CD4-positive, alpha-beta T cell treated with Interleukin-6 at 100 ng/mL for 8 hours (primary cell): ENCODE measurements at places on chromosomes 11 and 22.

DNA sequence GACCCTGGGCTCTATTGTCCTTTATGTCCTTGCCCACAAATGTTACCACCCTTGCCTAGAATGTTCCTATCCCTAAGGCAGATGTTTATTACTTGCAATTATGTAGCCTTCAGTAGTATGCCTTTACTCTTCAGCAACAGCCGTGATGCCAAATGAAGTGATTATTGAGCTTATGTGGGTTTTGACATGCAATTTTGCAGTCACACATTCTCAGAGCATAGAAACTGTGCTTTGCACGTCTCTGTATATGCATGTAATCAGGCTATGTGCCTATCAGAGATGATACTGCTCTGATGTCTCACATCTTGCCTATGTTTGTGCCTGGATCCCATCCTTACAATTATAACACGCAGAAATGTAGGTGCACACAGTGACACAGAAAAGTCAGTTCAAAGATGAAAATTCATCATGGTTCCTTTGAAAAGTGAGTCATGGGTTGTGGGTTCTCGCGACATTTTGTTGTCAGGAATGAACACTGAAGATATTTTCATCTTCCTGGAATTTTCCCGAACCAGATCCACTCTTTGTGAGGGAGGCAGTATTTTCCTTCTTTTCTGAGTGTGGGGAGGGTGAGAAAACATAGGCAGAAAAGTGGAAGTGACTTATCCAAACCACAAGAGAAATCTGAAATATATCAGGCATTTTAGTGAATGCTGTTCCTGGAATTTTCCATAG lies 81.1 kb downstream of the BMAL1 start:
- no peak for DNase-seq

DNA sequence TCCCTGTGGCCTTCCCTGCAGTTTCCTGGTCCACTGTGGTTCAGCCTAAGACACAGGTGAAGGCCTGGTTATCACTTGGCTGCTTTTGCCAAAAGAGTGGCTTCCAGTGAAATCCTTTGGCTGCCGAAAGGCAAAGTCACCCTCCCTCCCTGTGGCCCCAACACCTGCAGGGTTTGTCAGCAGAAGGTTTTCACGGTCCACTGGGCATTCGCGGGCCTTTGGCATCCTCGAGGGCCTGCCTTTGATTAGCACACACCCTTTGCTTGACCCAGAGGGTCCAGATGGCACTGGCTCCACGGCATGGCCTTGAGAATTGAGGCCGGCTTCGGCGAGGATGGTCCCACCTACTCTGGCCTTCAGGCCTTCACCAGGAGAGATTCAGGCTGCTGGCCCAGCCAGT lies 35.3 kb downstream of the RTN4R start:
- no peak for DNase-seq

DNA sequence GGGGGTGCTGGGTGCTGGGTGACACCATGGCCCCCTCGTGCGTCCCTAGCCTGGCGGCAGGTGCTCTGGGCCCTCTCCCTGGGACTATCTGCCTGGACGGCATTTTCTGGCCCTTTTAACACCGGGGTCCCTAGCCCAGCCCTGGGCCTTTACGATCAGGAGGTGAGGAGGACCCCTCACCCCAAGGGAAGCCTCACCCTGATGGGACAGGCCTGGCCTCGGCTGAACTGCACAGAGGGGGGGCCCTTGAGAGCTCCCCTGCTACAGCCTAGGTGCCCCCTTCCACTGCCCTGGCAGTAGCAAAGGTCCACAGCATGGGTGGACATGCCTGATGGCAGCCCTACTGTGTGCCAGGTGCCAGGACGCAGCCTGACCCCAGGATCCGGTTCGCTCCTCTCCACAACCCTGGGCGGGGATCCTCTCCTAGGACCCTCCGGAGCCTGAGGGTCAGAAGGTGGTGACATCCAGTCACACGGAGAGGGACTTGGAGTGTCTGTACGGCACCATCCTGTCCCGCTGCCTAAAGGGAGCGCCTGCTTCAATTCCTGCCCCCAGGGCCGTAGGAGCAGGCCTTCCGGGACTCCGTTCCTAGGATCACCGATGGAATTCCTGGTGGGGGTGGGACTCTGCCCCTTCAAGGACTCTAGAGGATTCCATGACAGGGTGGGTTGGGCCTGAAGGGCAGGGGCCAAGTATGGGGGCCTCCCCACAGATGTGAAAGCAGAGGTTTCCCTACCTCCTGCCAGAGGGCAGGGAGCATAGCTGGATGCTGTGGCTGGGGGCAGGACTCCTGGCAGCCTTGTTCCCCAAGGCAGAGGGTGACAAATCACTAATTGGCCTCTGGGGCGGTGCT lies 33.0 kb upstream of the TH start:
- no peak for DNase-seq

- no peak for DNase-seq
Measured at GRCh38 chr11:112780351-112781087, 180.7 kb upstream of the NCAM1 start.

DNA sequence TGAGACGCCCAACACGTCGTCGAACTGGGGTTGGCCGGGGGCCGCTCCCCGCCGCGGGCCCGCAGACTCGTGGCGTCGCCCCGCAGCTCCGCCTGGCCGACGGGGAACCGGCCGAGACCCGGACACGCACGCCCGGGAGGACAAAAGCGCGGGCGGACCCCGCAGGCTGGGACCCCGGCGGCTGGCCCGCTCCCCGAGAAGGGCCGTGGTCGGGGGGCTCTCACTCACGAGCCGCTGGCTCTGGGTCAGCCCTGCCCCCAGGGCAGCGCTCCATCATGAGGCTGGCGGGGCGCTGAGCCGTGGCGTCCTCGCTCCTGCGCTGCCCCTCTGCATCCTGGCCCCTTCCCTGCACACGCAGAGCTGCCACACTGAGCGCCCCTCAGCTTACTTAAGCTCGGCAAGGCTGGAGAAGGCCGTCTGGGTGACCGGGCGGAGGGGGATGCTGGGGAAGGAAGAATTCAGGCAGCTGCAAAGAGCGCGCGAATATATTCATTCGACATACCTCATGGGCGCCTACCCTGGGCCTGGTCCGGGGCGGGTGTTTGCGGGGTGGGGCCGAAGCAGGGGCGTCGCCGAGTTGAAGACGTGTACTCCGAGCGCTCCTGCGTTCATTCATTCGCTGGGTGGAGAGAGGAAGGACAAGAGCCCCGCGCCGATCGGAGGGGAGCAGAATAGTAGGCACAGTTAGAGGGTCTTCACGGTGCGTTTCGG lies 579 bp upstream of the CYB5R2 start:
- no peak for DNase-seq

DNA sequence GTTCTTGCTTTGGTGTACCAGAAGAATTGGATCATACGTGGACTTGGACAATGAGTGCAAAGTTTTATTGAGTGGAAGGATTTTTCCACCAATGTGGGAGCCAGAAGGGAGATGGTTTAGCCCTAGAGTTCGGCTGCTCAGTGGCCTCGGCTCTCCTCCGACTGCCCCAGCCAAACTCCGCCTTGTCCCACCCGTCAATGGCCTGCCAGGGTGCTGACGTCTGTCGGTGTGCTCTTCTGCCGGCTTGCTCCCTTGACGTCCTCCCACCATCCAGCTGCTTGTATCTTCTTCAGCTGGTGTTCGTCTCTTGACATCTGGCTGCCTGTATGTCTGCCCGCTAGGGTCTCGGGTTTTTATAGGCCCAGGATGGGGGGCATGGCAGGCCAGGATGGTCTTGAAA lies 154.8 kb downstream of the APOL5 start:
- DNase-seq, result no peak

- no peak for DNase-seq
Measured at GRCh38 chr22:37024339-37025157, 5.0 kb downstream of the MPST start.

- no peak for DNase-seq
Measured at GRCh38 chr11:112968941-112969713, 7.9 kb downstream of the NCAM1 start.

DNA sequence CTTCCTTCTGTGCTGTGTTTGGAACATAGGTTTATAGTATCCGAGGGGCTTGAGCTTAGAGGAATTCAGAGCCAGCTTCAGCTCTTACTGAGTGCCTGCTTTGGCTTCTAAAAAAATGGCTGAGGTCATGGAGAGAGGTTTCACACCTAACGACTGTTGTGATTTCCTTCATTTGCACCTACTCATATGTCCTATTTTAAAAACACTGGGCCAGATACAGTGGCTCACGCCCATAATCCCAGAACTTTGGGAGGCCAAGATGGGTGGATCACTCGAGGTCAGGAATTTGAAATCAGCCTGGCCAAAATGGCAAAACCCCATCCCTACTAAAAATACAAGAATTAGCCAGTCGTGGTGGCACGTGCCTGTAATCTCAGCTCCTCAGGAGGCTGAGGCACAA lies 38.3 kb upstream of the SYT13 start:
- no peak for DNase-seq

DNA sequence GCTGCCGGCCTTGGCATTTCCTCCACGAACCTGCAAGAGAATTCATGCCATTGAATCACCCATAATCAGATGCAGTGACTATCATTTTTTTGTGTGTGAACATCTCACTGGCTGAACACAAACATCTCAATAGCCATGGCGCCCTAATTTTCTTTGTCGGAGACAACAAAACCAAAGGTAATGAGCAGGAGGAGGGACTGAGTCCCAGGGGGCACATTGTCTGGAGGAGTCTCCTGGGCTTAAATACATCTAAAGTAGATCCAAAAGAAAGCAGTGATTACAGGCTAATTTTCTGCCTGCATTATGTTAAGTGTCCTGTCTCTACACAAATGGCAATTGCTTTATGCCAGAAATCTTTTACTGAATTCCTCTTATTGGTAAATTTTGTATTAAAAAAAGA lies 113.5 kb downstream of the NTM start:
- no peak for DNase-seq

- DNase-seq, result no peak
Measured at GRCh38 chr11:94595076-94595475, 27.9 kb downstream of the PIWIL4 start.

DNA sequence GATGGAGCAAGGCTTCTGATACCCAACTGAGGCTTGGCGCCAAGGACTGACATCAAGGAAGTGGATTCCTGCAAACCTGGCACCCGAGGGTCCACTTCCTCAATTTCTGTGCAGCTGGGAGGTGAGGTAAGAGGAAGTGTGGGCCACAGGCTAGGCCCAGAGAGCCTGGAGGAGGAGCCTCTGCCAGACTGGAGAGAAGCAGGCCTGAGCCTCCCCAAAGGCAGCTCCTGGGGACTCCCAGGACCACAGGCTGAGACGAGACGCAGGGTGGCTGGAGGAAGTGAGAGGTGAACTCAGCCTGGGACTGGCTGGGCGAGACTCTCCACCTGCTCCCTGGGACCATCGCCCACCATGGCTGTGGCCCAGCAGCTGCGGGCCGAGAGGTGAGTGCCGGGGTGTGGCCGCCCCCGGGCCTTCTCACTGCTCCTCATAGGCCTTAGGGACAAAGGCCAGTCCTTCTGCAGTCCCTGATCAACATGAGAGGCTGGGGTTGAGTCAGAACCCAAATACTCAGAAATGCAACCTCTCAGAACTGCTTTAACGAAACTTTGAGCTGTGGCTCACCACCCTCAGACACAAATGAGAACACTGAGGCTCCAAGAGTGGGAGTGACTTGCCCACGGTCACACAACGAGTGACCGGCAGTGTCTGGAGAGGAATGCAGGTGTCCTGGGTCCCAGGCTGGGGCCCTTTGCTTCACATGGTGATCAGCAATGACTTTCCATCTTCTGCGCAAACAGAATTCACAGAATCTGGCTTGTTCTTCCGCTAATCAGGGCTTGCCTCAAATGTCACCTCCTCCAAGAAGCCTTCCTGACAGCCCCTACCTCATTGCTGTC lies at the start of gene NCF4:
TSS of gene NCF4 (plus strand) at position 186 of the 839 bp plus-strand sequence. CDS start at position 352, 166 bp downstream.
- DNase-seq, result peak; percentile 49

DNA sequence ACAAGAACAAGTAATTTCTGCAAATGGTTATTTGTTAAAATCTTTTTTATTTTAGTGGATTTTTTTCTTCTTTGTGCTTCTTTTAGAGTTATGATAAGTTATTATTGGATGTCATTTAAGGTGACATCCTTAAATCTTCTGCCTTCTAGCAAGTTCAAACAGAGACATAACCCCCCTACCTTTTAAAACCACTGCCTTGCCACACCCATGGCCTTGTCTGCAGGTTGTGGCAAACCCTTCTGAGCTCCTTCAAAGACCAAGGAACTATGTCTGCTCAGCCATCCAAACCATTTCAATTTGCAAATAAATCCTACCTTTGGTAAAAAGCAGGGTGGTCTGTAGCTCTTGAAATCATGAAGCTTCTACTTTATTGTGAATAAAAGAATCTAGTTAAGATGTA lies 241.6 kb downstream of the FAM76B start:
- DNase-seq, result peak; percentile 27

DNA sequence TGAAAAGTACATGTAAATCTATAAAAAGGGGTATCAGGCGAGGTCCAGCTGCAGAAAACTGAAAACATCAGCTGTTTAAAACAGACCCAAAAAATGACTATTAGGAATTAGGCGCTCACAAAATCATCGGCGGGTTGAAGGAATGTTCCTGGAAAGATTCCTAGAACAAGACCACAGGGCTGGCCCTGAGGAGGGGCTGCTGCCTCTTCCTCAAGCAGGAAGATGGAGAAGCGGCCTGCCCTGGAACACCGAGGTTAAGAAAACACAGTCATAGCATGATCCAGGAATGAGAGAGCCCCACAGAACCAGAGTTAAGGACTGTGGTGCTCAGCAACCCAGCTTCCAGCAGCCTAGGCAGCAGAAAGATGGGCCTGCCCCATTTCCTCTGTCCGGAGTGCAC lies 78.4 kb downstream of the C11orf91 start:
- DNase-seq, result no peak

DNA sequence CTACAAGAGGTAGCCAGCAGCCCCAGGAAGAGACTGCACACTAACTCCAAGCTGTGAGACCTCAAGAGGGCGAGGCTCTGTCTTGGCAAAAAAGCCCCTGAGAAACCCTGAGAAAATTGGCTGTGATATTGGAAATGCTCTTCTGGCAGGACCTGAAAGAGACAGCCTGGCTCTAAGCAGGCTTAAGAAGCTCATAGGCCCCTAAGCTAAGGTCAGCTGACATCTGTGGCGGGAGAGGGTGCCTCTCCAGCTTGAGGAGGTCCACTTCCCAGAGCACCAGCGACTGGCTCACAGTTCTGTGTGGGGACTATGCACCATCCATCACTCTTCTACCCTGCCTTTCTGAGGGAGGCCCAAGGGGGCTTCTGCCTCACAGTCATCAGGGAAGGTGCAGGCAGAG lies 12.4 kb downstream of the PLEKHA7 start:
- DNase-seq, result no peak

DNA sequence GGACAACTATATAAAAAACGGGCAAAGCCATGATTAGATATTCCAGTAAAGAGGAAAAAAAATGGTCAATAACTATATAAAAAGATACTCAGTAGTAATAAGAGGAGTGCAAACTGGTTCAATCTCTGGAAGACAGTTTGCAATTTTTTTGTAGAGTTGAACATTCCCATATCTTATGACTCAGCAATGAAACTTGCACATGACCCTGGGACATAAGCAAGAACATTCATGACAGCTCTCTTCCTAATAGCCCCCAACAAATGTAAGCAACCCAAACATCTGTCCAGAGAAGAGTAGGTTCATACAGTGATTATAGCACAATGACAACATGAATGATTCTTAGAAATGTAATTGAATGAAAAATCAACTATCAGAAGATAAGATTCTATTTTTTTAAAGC lies 21.8 kb upstream of the CSF2RB start:
- DNase-seq, result no peak

DNA sequence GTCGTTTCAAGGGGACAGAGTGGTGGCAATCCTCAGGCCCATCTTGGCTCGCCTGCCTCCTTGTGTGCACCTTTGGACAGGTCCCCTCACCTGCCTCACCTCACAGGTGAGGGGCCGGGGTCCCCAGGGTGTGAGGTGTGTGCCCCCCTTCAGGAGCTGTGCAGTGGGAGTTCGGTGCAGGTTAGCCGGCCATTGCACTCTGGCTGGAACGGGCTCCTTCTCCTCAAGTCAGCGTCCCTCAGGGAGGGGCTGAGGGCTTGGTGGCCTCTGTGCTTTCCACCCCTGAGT lies 269.1 kb downstream of the TBC1D22A start:
- no peak for DNase-seq
